Amniotic stem cell (primary cell): ENCODE measurements at places on chromosomes 7 and 10.

DNA sequence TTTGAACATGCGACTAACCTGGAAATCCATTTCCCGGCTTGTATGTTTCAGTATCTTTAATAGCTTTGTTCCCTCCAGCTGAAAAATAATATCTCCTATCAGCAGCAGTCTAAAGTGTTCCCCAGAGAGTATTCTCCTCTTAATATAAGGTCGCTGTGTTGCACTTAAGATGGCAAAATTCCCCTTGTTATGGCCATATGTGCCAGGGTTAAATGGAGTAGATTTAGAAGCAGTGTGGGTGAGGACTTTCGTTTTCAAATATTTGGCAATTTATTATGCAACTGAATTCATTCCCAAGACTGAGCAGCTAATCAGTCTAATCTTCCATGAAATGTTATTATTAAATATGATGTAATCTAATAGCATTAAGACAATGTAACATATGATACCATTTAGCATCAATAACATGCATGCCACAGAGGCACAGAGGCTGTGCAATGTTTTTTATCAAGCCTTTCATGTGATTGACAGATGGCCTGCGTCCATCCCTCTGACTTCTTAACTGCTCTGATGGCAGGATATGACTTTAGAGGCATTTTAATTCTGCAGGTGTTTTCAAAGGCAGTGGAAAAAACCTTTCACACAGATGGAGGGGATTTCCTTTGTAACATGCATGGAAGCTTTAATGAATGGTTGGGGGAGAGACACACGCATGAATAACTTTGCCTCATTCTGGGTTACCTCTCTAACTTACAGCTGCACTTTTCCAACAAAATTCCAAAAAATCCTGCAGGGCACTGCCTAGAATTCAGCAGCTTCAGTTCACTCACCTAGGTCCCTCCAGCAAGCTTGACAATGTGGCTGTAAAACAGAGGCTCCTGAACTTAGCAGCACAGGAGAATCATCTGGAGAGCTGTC, 55.1 kb upstream of the ZPBP start:
- DNase-seq, result no peak

GRCh38 chr7:144384071-144384470, 19.4 kb downstream of the NOBOX start:
- DNase-seq, result no peak

DNA sequence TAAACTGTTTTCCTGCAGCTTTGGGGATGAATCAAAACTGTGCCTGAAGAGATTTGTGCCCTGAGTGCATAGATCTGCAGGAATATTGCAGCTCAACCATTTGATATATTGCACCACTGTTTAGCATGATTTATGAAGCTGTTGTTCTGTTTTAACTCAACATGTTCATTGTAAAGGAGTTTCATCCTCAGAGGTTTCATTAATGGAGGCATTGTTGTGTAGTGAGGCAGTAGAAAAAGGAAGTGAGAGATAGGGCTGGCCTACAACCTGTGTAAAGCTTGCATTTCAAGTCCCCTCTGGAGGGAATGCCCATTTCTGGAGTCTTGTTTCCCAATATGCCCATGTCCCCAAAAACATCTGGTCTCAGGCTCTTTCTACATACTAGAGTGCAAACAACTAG, 67.5 kb downstream of the DNAJC12 start:
- DNase-seq, result no peak

DNA sequence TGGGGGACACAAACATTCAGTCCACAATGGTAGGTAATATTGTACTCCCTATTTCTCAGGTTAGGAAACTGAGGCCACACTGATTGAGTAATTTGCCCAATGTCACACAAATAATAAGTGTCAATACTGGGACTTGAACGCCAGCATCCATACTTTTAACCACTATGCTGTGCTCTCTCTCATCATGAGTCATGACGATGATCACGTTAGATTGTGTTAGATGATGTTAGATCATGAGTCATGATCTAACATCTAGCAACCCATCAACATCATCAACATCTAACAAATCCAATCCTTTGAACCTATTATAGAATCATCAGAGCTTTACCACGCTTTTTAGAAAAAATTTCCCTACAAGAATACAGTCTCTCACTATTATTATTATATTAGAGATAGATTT, 28.1 kb upstream of the HERPUD2 start:
- no peak for DNase-seq

DNA sequence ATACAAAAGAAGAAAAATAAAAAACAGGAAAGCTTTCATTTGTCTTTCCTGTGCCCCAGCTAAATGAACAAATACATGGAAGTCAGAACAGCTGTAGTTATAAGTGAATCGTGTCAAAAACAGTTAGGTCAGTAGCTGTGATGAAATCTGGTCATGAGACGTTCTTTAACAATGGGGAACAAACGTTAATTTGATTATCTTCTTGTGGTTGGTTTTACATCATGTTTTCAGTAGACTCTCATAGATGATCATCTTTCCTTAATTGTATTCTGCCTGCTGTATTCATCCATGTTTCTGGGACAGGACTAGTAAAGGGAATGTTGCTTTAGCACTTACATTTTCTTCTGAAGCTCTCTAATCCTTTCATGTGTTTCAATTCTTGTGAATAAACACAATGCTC, 97.0 kb downstream of the PCLO start:
- no peak for DNase-seq

GRCh38 chr7:110399421-110399820, 691.5 kb upstream of the LRRN3 start:
- DNase-seq, result no peak

GRCh38 chr10:58352956-58353610, 18.3 kb downstream of the UBE2D1 start:
- no peak for DNase-seq

- DNase-seq, result no peak
Measured at GRCh38 chr10:45383682-45384330, 9.8 kb downstream of the ALOX5 start.
